NCI-H1048 (cell line): ENCODE measurements at places on chromosomes 16 and 17.

DNA sequence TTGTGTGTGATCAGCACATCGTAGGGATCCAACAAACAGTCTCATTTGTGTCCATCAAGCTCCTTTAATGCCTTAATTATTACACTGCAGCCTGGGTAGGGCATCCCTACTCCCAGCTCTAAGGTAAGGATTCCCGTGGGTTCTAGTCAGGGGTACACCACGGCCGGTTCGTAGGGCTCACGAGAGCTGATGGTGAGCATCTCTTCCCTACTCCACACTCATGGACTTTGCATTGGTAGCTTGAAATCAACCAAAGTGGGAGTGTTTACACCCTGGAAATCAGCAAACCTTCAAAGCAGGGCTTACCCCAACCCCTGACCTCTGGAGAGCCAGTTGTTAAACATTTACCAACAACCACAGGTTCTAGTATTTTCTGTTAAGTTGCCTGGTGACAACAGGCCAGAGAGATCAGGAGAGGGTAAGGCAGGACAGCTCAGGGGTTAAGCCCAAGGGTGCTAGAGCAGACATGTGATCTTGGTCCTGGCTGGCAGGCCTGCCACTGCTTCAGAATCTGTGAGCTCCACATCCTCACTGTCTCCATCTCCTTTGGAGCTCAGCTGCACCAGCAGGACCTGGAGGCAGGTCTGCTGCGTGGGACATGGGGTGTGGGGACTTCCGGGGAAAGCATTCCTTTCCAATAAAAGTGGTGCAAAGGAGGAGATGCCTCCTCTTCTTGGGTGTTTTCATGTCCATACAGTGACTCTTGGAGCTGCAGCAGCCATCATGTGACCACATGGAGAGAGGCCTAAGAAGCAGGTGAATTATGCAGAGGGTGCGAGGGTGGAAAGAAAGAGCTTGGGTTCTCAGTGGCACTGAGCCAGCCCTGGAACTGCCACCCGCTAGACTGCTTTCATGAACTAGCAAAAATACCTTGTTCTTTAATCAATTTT, 36.1 kb upstream of the ZCCHC14 start:
- no peak for DNase-seq

DNA sequence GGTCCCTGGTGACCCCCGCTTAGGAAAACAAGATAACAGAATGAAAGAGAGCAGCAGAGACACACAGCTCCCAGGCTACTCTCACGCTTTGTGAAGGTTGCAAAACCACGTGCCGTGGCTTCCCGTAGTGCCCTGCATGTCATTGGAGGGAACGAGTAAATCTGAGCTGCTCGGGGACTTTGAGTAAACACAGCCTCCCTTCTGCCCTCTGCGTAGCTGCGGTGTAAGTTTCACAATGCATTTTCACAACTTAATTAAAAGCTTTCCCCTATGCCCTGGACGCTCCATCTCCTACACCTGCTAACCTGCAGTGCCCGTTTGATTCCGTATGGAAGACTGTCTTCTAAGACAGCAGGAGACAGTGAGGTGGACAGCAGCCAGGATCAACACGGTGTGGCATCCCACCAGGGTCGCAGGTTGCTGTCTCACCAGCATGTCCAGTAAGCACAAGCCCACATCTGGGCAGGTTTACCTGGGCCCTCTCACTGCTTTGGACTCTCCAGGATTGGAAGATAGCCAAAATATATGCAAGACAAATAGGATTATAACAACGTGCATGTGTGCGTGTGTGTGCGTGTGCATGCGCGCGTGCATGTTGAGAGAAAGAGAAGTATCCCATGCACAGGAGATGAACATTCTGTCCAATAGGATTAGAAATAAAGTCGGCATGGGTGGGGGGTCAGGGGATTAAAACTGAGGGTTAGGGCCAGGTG, 116.4 kb upstream of the RCVRN start:
- DNase-seq = no peak

DNA sequence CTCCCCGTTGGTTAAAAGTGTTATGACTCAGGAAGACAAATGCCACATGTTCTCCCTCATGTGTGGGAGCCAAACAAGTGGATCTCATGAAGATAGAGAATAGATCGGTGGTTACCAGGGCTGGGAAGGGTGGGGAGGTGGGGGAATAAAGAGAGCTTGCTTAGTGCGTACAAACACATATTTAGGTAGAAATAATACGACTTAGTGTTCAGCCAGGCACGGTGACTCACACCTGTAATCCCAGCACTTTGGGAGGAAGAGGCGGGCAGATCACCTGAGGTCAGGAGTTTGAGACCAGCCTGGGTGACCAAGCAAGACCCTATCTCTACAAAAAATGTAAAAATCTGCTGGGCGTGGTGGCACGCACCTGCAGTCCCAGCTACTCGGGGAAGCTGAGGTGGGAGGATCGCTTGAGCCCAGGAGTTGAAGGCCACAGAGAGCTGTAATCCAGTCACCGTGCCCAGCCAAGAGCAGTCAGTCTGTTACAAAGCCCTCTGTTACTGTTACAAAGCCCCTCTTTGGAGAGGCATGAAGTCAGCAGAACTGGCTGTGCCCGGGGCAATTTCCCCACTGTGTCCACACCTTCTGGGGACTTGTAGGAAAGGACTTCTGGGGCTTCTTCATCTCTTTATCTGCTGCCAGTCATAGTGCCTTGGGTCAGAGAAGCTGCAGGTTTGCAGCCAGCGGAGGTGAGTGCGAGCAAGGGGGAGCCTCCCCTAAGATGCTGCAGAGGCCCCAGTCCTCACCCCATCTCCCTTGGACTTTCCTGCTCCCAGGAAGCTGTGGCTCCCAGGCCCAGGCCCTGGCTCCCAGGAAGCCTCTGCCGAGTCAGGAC, 4.3 kb upstream of the ALDH3A1 start:
- DNase-seq = no peak

GRCh38 chr16:29126057-29126494, 141.2 kb downstream of the LAT start:
- no peak for DNase-seq

- DNase-seq = no peak
Observed at GRCh38 chr17:13135506-13135905, 117.7 kb upstream of the ELAC2 start.

GRCh38 chr16:60681043-60681442, 1355.2 kb downstream of the CDH8 start:
- DNase-seq = no peak

- no peak for DNase-seq
Observed at GRCh38 chr17:17269926-17270773, 10.9 kb downstream of the COPS3 start.

GRCh38 chr16:89334050-89334449, 116.5 kb downstream of the ZNF778 start:
- DNase-seq = no peak

GRCh38 chr17:35740997-35741931, 9.8 kb downstream of the RASL10B start:
- no peak for DNase-seq

DNA sequence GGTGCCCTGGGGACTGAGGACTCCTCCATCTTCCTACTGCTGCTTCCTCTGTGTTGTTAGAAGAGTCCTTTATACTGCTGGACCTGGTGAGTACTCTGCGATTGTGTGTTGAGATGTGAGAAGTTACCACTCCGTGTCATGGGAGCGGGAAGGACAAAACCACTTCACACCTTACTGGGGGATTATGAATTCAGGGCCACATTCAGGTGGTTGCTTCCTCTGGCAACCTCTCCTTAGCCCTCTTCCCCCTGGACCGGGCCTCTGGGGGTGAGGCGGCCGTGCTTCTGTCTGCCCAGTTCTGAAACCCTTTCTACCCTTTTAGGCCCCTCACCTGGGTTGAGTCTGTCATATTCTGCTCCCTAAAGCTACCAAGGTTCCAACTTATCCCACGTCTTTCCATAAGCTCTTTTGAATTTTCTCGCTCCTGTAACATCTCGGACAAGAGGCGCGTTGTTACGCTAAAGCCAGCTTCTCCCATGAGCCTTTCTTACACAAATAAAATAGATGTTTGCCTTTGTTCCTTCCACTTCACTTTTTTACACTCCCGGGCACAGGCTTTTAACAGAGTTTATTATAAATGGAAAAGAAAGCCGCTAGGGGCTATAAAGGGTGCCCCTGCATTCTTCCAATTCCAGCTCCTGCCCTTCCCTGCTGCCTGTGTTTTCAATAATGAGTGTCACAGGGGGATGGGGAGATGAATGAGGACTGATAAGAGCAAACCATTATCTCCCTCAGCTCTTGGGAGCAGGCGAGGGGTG, 20.7 kb upstream of the CDH13 start:
- no peak for DNase-seq

- DNase-seq = no peak
Observed at GRCh38 chr17:81244358-81245023, 5.4 kb downstream of the NDUFAF8 start.

- DNase-seq = no peak
Observed at GRCh38 chr17:66975614-66976378, 11.3 kb downstream of the CACNG4 start.

GRCh38 chr17:42016941-42017865, at the start of gene DNAJC7:
DNAJC7 (minus strand) TSS chr17:42017439; CDS start chr17:42017416, 23 bp downstream.
- peak; percentile 86 for DNase-seq

GRCh38 chr17:47715669-47716325, 17.2 kb upstream of the TBX21 start:
- no peak for DNase-seq

GRCh38 chr17:34566873-34567272, 12.5 kb upstream of the TMEM132E start:
- no peak for DNase-seq
